ENCODE measurements at places on chromosomes 6 and 20.

DNA sequence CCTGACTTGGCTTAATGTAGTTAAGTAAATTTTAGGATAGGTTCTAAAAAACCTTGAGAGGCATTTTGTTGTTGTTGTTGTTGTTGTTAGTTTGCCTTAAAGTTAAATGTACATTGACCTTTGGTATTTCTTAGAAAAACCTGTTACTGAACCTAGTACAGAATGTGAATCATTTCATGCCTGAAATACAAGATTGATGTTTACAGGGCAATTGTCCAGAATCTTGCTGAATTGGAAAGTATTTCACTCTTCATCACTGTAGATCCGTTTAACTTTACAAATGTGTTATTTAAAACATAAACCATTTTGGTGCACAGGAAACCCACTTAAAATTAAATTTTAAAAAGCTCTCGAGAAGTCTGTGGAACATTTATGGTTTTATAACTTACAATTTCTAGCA is 75.0 kb downstream of the CEP57L1 start:
- no peak for DNase-seq

DNA sequence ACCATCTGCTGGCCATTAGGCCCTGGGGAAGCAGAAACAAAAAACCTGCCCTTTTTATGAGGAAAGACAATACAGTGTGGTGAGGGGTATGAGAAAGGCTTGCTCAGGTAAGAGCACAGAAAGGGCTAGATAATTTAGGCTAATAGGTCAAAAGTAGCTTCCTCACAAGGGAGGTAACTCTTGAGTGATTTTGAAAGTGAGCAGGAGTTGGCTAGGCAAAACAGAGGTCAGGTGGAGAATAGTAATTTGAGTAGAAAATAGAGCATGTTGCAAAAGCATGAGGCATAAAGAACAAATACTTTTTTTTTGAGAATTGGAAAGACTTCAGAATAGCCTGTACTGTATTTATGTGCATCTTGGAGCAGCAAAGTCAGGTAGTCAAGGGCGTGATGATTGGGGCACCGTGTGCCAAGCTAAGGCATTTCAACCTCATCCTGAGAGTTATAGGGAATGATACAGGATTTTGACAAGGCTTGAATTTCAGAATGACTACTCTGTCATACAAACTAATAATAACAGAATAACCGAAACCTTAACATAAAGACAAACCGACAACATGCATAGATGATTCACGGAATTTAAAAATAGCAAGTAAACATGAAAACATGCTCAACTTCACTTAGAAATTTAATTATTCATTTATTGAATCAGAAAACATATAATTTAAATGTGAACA is 123.0 kb upstream of the ENPP5 start:
- no peak for DNase-seq

DNA sequence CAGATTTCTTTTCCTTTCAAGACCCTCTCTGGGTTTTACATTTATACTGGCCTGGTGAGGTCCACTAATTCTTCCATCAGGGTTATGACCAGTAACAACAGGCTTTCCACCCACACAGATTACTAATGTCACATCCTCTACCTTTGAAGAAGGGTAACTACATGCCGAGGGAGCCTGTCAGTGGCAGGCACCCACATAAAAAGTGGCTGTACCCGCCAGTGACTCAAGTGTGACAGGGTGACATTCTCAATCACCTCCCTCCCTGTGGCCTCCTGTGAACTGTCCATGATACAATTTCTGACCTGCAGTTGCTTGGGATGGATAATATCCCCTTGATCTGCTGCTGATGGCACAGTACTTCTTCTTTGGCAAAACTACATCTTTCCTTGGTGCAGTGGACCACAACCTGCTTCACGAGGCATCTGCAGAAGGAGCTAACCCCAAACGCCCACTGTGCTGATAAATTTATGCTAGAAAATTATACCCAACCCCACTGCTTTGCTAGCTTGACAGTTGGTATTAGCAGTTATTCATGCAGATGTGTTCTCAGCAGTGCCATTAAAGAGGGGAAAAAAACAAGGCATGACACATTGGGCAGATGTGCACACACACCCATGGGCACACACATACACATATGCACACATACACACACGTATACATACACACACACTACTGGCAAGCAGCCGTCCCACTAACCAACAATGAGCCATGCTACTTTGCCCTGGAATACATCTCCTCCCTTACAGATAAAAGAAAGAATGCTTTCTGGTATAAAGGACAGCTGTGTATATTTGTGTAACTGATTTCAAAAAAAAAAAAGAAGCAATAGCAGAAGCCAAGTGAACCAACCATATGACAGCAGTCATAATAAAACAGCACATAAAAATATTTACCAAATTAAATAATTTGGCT is 20.8 kb downstream of the GFOD1 start:
- DNase-seq: no peak

DNA sequence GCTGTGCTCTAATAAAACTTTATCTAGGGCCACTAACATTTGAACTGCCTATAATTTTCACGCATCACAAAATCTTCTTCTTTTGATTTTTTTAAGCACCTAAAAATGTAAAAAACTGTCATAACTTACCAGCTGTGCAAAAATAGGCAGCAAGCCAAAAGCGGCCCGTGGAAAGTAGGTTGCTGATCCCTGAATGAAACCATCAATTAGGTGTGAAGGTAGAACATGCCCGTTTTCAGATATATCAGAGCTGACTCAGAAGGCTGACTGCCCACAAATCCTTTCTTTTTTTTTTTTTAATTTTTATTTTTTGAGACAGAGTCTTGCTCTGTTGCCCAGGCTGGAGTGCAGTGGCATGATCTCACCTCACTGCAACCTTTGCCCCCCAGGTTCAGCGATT is 4.9 kb upstream of the IPCEF1 start:
- no peak for DNase-seq

GRCh38 chr6:16933532-16933931 is 168.3 kb upstream of the STMND1 start:
- DNase-seq: no peak

- no peak for DNase-seq
Measured at GRCh38 chr6:130873746-130874145, 46.5 kb downstream of the SMLR1 start.

DNA sequence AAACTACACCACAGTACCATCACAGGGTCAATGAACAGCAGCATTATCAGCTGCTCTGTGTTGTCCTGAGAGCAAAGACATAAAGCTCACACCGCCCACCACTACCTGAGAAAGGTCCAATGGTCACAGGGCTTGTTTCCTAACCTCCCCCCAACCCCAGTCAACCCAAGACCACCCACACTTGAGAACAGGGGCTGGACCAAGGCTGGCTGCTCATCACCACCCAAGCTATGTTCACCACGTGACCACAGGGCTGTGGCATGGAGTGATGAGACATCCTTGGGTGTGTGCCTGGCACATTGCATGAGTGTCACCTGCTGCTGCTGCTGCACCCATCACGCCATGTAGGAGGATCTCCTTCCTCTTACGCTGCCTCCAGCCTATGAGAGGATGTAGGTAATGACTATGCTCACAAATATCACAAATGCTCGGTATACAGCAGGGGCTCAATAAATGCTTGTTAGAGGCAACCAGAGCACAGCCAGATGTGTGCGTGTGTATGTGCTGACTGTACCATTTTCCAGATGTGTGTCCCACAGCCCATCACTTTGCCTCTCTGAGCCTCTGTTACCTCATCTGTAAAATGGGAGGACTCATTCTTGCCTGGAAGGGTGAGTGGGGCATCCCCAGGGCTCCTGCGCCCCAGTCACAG is 23.3 kb upstream of the SIRPA start:
- no peak for DNase-seq

GRCh38 chr20:35314816-35315631 is 22.8 kb upstream of the FAM83C start:
- DNase-seq: no peak

DNA sequence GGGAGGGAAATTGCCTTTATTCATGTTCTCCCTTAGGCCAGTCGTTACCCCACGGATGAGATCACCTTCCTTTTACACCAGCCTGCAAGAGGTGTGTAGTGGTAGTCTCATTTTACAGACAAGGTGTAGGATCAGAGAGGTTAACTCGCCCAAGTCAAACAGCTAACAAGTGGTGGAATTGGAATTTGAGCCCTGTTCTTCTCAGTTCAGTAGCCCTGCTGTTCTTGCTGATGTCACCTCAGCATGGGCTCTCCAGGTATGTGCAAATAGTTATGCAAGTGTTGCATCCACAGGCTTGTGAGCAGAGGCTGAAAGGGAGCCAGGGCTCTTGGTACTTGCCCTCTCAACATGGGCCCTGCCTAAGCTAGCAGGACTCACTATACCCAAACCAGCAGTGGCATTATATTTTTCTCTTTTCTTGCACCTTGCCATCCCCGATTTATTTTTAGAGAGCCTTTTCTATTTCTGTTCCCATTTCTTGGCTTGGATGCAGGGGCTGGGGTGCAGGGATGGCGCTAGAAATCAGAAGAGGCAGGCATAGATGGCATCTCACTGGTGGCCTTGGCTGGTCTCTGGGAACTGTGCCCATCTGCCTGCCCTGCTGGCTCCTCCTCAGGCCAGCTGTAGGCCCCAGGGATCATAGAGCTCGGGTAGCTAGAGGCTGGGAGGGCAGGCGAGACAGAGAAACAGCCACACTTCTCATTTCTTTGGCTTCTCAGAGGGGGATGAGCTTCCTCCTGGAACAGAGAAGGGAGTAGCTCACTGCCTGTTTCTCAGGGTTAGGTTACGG is 18.2 kb downstream of the PPARD start:
- no peak for DNase-seq

GRCh38 chr6:129312880-129313279 is 397.1 kb downstream of the ARHGAP18 start:
- no peak for DNase-seq

GRCh38 chr6:163721922-163722692 is 307.6 kb downstream of the QKI start:
- no peak for DNase-seq

GRCh38 chr6:89145091-89145955 is 532 bp upstream of the PM20D2 start:
- DNase-seq: no peak

Data from activated naive CD4-positive, alpha-beta T cell (primary cell).